ENCODE measurements at places on chromosomes 1 and 21. TPM values are rescaled to one million over a fixed set of nuclear protein-coding genes. Genes with fewer than 3 reads are reported as not detected.
A peak's percentile ranks its signal among the peaks of the same experiment; 100 is the strongest.

DNA sequence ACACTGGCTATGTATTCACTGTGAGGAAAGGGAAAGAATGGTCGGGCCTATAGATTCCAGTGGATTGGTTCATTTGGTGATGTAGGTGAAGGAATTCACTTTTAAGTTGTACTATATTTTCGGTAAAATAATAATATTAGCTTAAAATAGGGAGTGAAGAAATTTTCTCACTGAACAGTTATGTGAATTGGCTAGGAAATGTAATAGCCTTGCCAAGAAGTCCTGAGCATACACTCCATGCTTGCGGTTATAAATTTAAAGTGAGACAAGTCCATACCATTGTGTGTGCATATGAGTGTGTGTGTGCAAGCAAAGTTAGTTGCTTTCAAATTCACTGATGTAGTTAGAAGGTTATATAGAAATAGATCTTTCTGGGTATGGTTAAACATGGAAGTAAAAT is 1651.0 kb downstream of the NCAM2 start:
- H3K4me1 ChIP-seq: no peaks in the 10 kb centered on the region
- H3K4me3 ChIP-seq: no peak overlapping the region
- no peaks in the 10 kb centered on the region for H3K36me3 ChIP-seq
- no peaks in the 10 kb centered on the region for H3K27me3 ChIP-seq

DNA sequence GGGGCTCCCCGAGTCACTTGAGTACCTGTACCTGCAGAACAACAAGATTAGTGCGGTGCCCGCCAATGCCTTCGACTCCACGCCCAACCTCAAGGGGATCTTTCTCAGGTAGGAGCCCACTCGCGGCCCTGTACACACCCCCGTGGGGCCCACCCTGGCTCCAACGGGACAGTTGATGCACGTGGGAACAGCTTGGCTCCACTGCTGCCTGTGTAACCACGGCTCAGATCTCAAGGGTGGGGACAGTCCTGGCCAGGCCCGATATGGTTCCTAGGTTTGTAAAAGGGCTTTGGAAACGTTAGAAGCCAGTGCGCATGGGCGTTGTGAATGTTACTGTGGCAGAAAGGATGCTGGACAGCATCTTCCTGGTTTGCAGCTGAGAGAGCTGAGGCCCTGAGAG is 18.8 kb downstream of the PODN start:
- no peak overlapping the region for H3K27ac ChIP-seq
- no peaks in the 10 kb centered on the region for H3K4me1 ChIP-seq
- H3K36me3 ChIP-seq: no peaks in the 10 kb centered on the region
- no peak overlapping the region for H3K4me3 ChIP-seq
- H3K27me3 ChIP-seq: no peaks in the 10 kb centered on the region
- DNase-seq: no peak

DNA sequence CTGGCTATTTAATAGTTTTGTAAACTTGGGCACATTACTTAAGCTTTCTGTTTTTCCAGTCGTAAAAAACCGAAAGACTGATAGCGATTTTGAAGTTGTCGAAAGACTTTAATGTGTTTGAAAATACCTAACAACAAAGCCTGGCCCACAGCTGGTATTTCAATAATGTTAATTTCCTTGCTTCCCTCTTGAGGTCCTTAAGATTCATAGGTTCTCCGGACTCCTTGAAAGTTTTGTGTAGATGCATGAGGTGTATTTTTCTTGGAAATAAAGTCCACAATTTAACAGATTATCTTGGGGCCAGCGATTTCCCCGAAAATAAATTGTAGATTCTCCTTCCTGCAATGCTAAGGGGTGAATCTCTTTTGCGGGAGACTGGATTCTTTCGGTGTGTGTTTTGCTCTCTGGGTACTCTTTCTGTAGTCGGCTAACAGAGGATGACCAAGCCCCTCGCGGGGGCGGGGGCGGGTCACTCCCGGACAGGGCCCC is 735 bp upstream of the YTHDF2 start:
- H3K36me3 ChIP-seq: no peaks in the 10 kb centered on the region
- no peaks in the 10 kb centered on the region for H3K27me3 ChIP-seq
- H3K27ac ChIP-seq: peak overlapping the region; percentile 89
- H3K4me1 ChIP-seq: peaks cover 3% of the 10 kb centered on the region

DNA sequence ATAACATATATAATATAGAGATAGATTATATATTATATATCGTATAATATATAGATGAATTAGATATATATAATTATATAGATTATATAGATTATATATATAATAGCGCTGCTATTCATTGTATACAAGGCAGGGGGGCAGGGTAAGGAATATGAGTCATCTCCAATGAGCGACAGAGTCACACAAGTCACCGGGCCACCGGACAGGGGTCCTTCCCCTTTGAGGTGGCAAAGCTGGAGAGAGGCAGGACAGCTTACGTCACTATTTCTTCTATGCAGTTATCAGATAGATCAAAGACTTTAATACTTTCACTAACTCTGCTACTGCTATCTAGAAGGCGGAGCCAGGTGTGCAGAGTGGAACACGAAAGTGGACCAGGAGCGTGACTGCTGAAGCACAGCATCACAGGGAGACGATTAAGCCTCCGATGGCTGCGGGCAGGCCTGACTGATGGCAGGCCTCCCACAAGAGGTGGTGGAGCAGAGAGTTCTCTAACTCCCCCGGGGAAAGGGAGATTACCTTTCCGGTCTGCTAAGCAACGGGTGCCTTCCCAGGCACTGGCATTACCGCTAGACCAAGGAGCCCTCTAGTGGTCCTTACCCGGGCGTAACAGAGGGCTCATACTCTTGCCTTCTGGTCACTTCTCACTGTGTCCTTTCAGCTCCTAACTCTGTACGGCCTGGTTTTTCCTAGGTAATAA is 2154.7 kb downstream of the MRPL39 start:
- H3K4me1 ChIP-seq: no peaks in the 10 kb centered on the region
- H3K27ac ChIP-seq: no peak overlapping the region
- no peak overlapping the region for H3K4me3 ChIP-seq
- no peaks in the 10 kb centered on the region for H3K36me3 ChIP-seq

DNA sequence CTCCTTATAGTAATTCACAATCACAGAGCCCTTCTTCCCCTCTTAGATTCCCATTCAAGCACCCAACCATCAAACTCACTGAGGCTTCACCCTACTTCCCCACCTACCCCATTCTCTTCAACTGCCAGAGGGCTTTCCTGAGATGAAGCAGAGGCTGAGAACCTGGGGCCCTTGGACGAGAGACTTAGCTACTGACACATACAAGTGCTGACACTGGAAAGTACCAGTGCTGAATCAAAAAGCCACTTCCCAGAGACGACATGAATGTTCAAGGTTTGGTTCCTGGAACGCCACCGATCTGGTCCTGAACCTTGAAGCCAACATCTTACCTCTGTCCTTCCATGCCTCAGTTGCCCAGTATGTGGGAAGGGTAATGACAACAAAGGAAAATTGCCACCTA is 16.6 kb upstream of the RAP1A start:
- no peak for DNase-seq
- no peaks in the 10 kb centered on the region for H3K36me3 ChIP-seq
- no peak overlapping the region for H3K4me3 ChIP-seq
- H3K27ac ChIP-seq: no peak overlapping the region

DNA sequence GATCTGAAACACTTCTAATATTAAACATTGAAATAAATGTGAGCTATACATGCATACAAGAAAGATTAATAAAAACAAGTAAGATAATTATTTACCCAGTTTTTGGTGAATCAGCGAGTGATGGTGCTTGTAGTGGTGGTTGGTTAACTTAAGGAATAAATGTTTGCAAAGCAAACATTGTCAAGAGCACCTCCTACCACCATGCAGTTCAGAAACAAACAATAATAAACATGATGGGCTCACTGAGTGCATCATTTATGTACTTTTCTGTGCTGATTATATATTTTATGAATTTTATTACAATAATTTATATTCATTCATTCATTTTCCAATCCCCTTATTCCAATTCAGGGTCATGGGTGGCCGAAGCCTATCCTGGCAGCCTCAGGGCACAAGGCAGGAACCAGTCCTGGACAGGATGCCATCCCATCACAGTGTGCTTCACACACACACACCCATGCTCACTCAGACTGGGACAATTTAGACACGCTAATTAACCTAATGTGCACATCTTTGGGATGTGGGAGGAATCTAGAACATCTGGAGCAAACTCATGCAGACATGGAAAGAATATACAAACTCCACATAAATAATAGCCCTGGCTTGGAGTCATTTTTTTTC is 57.8 kb downstream of the ZMYM4 start:
- no peak for DNase-seq
- H3K4me3 ChIP-seq: no peak overlapping the region
- no peak overlapping the region for H3K27ac ChIP-seq
- H3K27me3 ChIP-seq: no peaks in the 10 kb centered on the region
- H3K36me3 ChIP-seq: no peaks in the 10 kb centered on the region
- no peaks in the 10 kb centered on the region for H3K4me1 ChIP-seq

MYCL gene
- 14.5 TPM for total RNA-seq

- no peaks in the 10 kb centered on the region for H3K36me3 ChIP-seq
- H3K27me3 ChIP-seq: no peaks in the 10 kb centered on the region
- H3K4me3 ChIP-seq: no peak overlapping the region
- no peaks in the 10 kb centered on the region for H3K4me1 ChIP-seq
- no peak overlapping the region for H3K27ac ChIP-seq
- no peak for DNase-seq
Observed at GRCh38 chr1:31135973-31136600, 70.6 kb upstream of the PUM1 start.

SH3D21 gene
- total RNA-seq: 10.6 TPM

DNA sequence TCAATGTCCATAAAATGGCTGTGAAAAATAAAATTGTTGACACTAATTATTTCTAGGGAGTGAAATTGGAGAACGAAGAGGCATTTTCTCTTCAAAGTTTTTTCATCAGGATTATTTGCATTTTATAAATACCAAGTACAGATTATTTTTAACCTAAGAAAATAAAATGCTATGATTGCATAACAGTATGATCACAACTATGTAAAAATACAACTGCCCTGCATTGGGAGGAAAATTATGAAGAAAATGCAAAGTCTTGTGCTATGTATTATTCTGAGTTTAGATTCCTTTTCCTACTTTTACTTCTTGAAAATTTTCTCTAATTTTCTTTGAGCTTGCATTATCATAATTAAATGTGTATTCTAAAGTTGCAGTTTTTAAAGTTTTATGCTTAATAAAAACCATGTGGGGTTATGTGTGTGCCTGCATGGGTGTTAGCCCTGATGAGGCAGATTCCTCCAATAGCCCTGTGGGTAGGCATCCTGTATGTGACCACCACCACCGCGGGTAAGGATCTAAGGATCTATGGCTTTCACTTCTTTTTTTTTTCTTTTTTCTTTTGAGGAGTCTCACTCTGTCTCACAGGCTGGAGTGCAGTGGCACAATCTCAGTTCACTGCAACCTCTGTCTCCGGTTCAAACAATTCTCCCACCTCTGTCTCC is 24.7 kb downstream of the STX6 start:
- no peaks in the 10 kb centered on the region for H3K36me3 ChIP-seq
- H3K27me3 ChIP-seq: no peaks in the 10 kb centered on the region
- H3K4me1 ChIP-seq: no peaks in the 10 kb centered on the region
- H3K27ac ChIP-seq: no peak overlapping the region
- no peak for DNase-seq

GRCh38 chr1:24673341-24673740 is 30.2 kb downstream of the SRRM1 start:
- no peak for DNase-seq
- H3K4me1 ChIP-seq: no peaks in the 10 kb centered on the region
- no peaks in the 10 kb centered on the region for H3K27me3 ChIP-seq
- no peak overlapping the region for H3K4me3 ChIP-seq

DNA sequence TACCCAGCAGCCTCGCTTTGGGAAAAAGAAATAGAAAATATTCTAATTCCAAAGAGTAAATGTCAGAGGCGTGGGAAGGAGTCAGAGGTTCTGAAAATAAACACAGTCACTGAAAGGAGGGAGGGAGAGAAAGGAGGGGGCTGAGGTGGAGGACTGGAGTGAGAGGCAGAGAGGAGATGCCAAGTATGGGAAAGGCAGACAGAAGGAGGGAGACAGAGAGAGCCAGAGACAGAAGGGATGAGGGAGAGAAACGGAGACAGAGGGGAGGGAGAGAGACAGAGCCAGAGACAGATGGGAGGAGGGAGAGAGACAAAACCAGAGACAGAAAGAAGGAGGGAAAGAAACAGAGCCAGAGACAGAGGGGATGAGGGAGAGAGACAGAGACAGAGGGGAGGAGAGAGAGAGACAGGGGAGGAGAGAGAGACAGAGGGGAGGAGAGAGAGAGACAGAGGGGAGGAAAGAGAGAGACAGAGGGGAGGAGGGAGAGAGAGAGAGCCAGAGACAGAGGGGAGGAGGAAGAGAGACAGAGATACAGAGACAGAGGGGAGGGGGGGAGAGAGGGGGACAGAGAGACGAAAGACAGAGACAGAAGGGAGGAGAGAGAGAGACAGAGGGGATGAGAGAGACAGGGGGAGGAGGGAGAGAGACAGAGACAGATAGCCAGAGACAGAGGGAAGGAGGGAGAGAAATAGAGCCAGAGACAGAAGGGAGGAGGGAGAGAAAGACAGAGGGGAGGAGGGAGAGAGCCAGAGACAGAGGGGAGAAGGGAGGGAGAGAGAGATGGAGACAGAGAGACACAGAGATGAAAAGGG is 525.5 kb downstream of the MATN1 start:
- no peak for DNase-seq
- H3K4me1 ChIP-seq: no peaks in the 10 kb centered on the region
- no peak overlapping the region for H3K27ac ChIP-seq
- no peak overlapping the region for H3K4me3 ChIP-seq
- no peaks in the 10 kb centered on the region for H3K27me3 ChIP-seq

- H3K4me1 ChIP-seq: no peaks in the 10 kb centered on the region
- H3K36me3 ChIP-seq: no peaks in the 10 kb centered on the region
- no peak for DNase-seq
- H3K27me3 ChIP-seq: no peaks in the 10 kb centered on the region
- no peak overlapping the region for H3K4me3 ChIP-seq
- H3K27ac ChIP-seq: no peak overlapping the region
Observed at GRCh38 chr1:9758559-9759121, 65.1 kb downstream of the CLSTN1 start.

SCAMP3 gene
- 84.1 TPM for total RNA-seq

GRCh38 chr1:117658676-117659075 is 52.8 kb downstream of the TENT5C start:
- no peak for DNase-seq
- no peaks in the 10 kb centered on the region for H3K27me3 ChIP-seq
- no peaks in the 10 kb centered on the region for H3K36me3 ChIP-seq
- H3K4me3 ChIP-seq: no peak overlapping the region
- no peaks in the 10 kb centered on the region for H3K4me1 ChIP-seq

ITLN1 gene
- 0.96 TPM for total RNA-seq

GRCh38 chr1:87044840-87045239 is 130.4 kb downstream of the HS2ST1 start:
- H3K27ac ChIP-seq: no peak overlapping the region
- no peaks in the 10 kb centered on the region for H3K4me1 ChIP-seq
- no peak overlapping the region for H3K4me3 ChIP-seq
- no peak for DNase-seq

DNA sequence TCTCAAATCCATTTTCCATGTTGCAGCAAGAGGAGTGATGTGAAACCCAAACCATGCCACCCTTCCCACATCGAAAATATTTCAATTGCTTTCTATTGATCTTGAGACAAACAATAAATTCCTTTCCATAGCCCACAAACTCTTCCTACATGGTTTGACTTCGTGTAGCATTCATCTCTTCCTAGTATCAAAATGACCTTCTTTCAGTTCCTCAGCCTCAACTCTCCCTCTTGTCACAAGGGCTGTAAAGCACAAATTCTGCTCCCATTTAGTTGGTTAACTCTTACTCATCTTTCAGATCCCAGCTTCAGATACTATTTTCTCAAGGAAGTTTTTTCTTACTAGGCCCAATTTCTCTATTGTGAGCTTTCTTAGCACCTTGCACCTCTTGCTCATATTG is 99.0 kb downstream of the ZNF281 start:
- DNase-seq: no peak
- no peak overlapping the region for H3K4me3 ChIP-seq
- H3K27ac ChIP-seq: no peak overlapping the region
- H3K27me3 ChIP-seq: no peaks in the 10 kb centered on the region
